ENCODE measurements at places on chromosomes 2 and 18.
A peak's percentile ranks its signal among the peaks of the same experiment; 100 is the strongest.

- H3K27ac ChIP-seq: no peak overlapping the region
- H3K4me3 ChIP-seq: no peak overlapping the region
- H3K36me3 ChIP-seq: no peaks in the 10 kb centered on the region
- no peak for DNase-seq
- 0 out of 2 replicates have a peak, but pooled peaks cover 1% of the 10 kb centered on the region for H3K4me1 ChIP-seq
Measured at GRCh38 chr2:216569765-216570164, 63.5 kb upstream of the IGFBP2 start.

GRCh38 chr2:11543337-11544216 is 9.7 kb downstream of the GREB1 start:
- H3K4me1 ChIP-seq: peaks cover 21% of the 10 kb centered on the region
- H3K27ac ChIP-seq: no peak overlapping the region
- H3K36me3 ChIP-seq: no peaks in the 10 kb centered on the region

- H3K27ac ChIP-seq: no peak overlapping the region
- H3K4me3 ChIP-seq: no peak overlapping the region
- no peak for DNase-seq
- H3K27me3 ChIP-seq: no peaks in the 10 kb centered on the region
Measured at GRCh38 chr2:30504731-30505130, 57.7 kb downstream of the LCLAT1 start.

DNA sequence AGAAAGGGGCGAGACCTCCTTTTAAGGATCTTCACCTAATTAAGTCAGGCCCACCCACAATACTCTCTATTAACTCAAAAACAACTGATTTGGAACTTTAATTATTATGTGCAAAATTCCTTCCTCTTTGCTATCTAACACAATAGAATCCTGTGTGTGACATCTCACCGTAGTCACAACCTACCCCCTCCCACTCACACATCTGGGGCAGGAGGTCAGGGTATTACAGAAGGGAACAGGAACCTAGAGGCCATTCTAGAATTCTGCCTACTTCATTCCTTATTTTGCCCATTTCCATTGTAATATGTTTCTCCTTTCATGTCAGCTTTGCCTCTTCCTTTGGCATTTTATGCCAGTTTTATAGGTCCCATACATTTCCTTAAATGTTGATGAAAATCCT is 829.3 kb upstream of the ID2 start:
- no peak for DNase-seq
- H3K36me3 ChIP-seq: no peaks in the 10 kb centered on the region
- H3K4me3 ChIP-seq: no peak overlapping the region
- H3K27ac ChIP-seq: no peak overlapping the region
- no peaks in the 10 kb centered on the region for H3K4me1 ChIP-seq

- no peaks in the 10 kb centered on the region for H3K27me3 ChIP-seq
- H3K4me3 ChIP-seq: no peak overlapping the region
- H3K36me3 ChIP-seq: no peaks in the 10 kb centered on the region
- DNase-seq: no peak
- H3K4me1 ChIP-seq: no peaks in the 10 kb centered on the region
Measured at GRCh38 chr2:11995456-11995855, 249.0 kb downstream of the LPIN1 start.

DNA sequence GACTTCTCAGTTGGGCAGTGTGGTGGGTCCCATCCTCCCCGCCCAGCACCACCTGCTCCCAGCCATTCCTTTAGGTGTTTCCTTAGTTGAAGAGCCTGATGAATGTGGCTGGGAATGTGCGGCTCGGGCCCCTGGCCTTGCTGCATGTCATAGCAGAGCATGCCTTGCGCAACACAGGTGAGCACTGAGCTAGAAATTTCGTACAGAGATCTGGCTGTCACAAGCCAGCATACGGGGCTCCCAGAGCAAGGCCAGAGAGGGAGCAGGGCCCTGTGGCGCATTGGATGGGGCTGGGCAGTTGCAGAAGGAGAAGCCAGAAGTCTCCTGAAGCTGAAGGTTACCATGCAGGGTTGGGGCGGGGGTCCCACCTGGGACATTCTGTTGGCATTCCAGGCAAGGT is 129.7 kb downstream of the WDSUB1 start:
- H3K4me3 ChIP-seq: no peak overlapping the region
- H3K27ac ChIP-seq: no peak overlapping the region
- no peak for DNase-seq
- no peaks in the 10 kb centered on the region for H3K36me3 ChIP-seq
- peaks cover 2% of the 10 kb centered on the region for H3K4me1 ChIP-seq

- DNase-seq: no peak
- H3K36me3 ChIP-seq: no peaks in the 10 kb centered on the region
- H3K4me3 ChIP-seq: no peak overlapping the region
Measured at GRCh38 chr2:7121851-7122250, 204.6 kb downstream of the RNF144A start.

DNA sequence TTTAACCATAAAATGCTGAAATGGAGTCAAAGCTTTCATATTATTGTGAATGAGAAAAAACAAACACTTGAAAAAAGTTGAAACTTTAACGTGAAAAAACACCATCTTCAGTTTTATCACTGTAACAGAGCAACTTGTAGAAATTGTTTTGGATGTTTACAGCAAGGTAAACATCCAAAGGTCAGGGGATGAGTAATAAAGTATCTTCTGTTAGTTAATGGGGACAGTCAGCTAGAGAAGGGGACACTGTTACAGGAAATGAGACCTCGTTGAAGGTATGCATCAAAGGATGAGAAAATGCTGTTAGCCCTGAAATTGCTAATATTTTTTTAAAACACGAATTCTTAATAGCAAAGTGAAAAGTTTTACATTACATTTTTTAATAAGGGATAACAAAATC is 2.9 kb downstream of the RHBDD1 start:
- H3K27me3 ChIP-seq: no peaks in the 10 kb centered on the region
- DNase-seq: no peak
- no peak overlapping the region for H3K27ac ChIP-seq
- no peaks in the 10 kb centered on the region for H3K4me1 ChIP-seq
- H3K4me3 ChIP-seq: no peak overlapping the region
- no peaks in the 10 kb centered on the region for H3K36me3 ChIP-seq

- no peaks in the 10 kb centered on the region for H3K36me3 ChIP-seq
- no peak overlapping the region for H3K4me3 ChIP-seq
- H3K27ac ChIP-seq: no peak overlapping the region
- no peaks in the 10 kb centered on the region for H3K27me3 ChIP-seq
- DNase-seq: no peak
Measured at GRCh38 chr2:158174495-158174894, 72.8 kb downstream of the UPP2 start.

DNA sequence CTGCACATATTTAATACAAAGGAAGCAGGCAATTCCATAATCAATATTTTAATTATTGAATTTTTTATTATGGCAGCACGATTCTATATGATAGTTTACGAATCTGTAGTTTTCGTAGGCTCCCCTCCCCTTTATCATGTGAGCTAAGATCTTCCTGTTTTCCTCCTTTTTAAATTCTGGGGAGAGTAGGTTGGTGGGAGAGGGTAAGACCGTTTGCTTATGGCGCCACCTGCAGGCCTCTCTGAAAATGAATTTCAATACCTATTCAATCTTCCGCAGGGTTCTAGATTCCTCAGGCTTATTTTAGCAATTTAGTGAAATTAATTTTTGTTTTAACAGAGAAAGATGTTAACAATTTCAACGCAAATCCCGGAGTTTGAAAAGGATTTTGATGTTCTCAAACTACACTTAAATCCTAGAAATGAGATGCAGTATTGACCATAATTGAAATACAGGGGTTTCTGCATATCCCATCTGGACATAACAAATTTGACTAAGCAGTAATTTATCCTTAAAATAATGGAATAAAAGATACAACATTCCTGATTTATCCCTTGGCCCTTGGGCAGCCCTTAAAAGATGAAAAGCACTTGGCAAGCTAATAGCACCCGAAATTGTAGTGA is 12.8 kb upstream of the GBX2 start:
- peaks cover 4% of the 10 kb centered on the region for H3K4me1 ChIP-seq
- H3K36me3 ChIP-seq: no peaks in the 10 kb centered on the region
- DNase-seq: no peak

DNA sequence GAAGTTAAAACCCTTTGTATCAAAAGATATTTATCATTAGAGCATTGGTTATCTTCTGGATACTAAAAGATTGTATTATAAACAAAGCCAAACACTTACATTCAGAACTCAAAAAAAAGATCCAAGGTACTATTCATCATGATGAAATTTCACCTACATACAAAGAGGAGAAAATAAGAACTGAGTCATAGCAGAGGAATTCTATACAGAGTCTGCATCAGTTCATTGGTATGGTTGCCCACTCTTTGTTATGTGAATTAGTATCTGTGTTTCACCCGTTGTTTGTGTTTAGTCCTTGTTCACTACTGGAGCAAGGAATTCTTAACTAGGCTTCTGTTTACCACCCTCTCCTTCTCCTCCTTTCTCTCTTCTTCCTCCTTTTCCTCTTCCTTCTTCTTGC is 157.9 kb downstream of the LNPK start:
- H3K27me3 ChIP-seq: no peaks in the 10 kb centered on the region
- no peak for DNase-seq
- H3K4me1 ChIP-seq: no peaks in the 10 kb centered on the region
- no peak overlapping the region for H3K27ac ChIP-seq

DNA sequence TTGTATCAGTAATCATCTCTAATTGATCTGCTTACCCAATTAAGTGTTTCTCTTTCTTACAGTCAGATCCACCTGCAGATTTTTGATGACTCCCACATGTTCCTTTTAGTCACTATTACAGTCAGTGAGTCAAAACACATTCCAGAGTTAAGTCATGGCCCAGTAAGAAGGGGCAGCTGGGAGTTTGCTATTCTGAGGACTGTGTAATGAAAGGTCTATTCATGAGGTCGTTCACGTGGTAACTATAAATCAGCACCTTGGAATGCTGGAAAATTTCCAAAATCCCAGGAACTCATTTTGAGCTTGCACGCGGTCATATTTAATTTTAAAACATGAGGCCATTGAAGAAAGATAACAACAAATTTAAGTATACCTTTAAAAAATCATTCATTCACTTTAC is 252.5 kb downstream of the XIRP2 start:
- H3K27ac ChIP-seq: no peak overlapping the region
- no peak overlapping the region for H3K4me3 ChIP-seq
- no peaks in the 10 kb centered on the region for H3K4me1 ChIP-seq
- DNase-seq: no peak

- H3K36me3 ChIP-seq: no peaks in the 10 kb centered on the region
- no peaks in the 10 kb centered on the region for H3K4me1 ChIP-seq
- H3K4me3 ChIP-seq: no peak overlapping the region
- no peak for DNase-seq
- H3K27ac ChIP-seq: no peak overlapping the region
Measured at GRCh38 chr2:24209389-24210105, 34.7 kb downstream of the FAM228A start.

GRCh38 chr2:237532160-237532559 is 34.2 kb upstream of the PRLH start:
- H3K36me3 ChIP-seq: no peaks in the 10 kb centered on the region
- H3K4me3 ChIP-seq: no peak overlapping the region

- no peak overlapping the region for H3K4me3 ChIP-seq
- H3K27me3 ChIP-seq: peaks cover 22% of the 10 kb centered on the region
- DNase-seq: no peak
- H3K4me1 ChIP-seq: no peaks in the 10 kb centered on the region
- H3K36me3 ChIP-seq: no peaks in the 10 kb centered on the region
- H3K27ac ChIP-seq: no peak overlapping the region
Measured at GRCh38 chr2:86342488-86342887, 5.1 kb upstream of the REEP1 start.

- DNase-seq: no peak
- no peaks in the 10 kb centered on the region for H3K4me1 ChIP-seq
- H3K36me3 ChIP-seq: no peaks in the 10 kb centered on the region
- no peak overlapping the region for H3K4me3 ChIP-seq
- no peaks in the 10 kb centered on the region for H3K27me3 ChIP-seq
Measured at GRCh38 chr2:83115606-83116005, 1343.5 kb downstream of the SUCLG1 start.

GRCh38 chr18:22276334-22276713 is 106.9 kb downstream of the GATA6 start:
- no peak overlapping the region for H3K4me3 ChIP-seq
- H3K36me3 ChIP-seq: no peaks in the 10 kb centered on the region
- H3K27ac ChIP-seq: no peak overlapping the region

GRCh38 chr2:171247741-171248662 is 87.3 kb upstream of the TLK1 start:
- no peak overlapping the region for H3K4me3 ChIP-seq
- H3K27me3 ChIP-seq: no peaks in the 10 kb centered on the region
- no peak for DNase-seq
- H3K36me3 ChIP-seq: no peaks in the 10 kb centered on the region

GRCh38 chr2:12452185-12452584 is 264.6 kb upstream of the TRIB2 start:
- DNase-seq: no peak
- no peaks in the 10 kb centered on the region for H3K27me3 ChIP-seq
- H3K36me3 ChIP-seq: no peaks in the 10 kb centered on the region
- H3K4me3 ChIP-seq: no peak overlapping the region
- no peaks in the 10 kb centered on the region for H3K4me1 ChIP-seq

DNA sequence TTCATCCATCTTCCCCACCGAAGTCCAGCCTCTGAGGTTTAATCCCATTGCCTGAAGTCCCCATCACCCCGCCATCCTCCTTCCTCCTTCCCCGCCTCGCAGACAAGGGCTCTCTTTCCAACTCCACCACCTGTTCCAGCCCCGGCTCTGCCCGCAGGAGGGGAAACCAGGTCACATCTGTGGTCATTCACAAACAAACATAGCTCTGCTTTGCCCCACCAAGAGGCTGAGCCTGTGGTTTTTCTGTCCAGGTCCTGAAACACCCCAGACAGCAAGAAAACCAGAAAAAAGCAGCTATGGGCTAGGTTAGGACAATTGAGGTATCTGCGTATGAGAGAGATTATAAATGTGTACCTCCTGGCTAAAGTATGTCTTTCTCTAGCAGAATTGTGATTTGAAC is 144.7 kb downstream of the GLI2 start:
- H3K4me1 ChIP-seq: peaks cover 7% of the 10 kb centered on the region
- H3K27ac ChIP-seq: no peak overlapping the region
- DNase-seq: no peak
- no peaks in the 10 kb centered on the region for H3K36me3 ChIP-seq

GRCh38 chr2:108961796-108962195 is 27.2 kb downstream of the EDAR start:
- H3K4me1 ChIP-seq: peaks cover 7% of the 10 kb centered on the region
- no peak overlapping the region for H3K4me3 ChIP-seq
- H3K27me3 ChIP-seq: no peaks in the 10 kb centered on the region
- H3K27ac ChIP-seq: no peak overlapping the region

DNA sequence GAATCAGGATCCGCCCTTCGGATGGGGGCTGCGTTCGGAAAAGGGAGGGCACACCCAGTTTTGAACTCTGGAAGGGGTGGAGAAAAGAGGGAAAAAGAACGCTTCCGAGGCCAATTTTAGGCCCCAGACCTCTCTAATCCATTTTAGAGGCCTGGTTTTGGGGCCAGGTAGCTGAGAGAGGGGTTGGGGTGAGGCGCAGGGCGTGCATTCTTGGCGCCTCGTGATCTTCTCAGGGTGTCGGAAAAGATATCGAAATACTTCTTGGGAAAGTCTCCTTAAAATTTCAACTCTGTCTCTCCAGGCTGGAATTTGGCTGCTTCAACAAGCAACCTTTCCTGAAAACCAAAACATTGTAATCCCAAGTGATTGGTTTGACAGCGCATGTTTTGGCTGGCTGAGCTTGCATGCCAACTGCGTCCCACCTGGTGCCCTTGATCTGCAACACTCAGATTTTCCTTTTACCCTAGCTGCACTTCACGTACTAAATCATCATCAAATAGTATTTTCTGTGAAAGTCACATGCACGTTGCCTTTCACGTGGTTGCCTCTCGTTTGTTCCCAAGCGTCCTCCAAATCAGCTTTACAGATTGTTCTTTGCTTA is 864 bp upstream of the XPO1 start:
- peak overlapping the region; percentile 22 for H3K4me3 ChIP-seq
- no peak overlapping the region for H3K27ac ChIP-seq
- no peak for DNase-seq
- H3K4me1 ChIP-seq: no peaks in the 10 kb centered on the region
